ENCODE measurements at places on chromosomes 4 and X.

- no peak for DNase-seq
Measured at GRCh38 chr4:111630705-111631104, 514.5 kb upstream of the FAM241A start.

- DNase-seq = no peak
Measured at GRCh38 chr4:103075435-103075893, 1.1 kb downstream of the SLC9B2 start.

- no peak for DNase-seq
Measured at GRCh38 chrX:8484360-8484949, 19.8 kb downstream of the VCX3B start.

GRCh38 chrX:150167482-150168324 is 195.4 kb upstream of the MAMLD1 start:
- DNase-seq = peak; percentile 32

GRCh38 chr4:169399976-169400767 is 129.4 kb upstream of the SH3RF1 start:
- DNase-seq = no peak

DNA sequence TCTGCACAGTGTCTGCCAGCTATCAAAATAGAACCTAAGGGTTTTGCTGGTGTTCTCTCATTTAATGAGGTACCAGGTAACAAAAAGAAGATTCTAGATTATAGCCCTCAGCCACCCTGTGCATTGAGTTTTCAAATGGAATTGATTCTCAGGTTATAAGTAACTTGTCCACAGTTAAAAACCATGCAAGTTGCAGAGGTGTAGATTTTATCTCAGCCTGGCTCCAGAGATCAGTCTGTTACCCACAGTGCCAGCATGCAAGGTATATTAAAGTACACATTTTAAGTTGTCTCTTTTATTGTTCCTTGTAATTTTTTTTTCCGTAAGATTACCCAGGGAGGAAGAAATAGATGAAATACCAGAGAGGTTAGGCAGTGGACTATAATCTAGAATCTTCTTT is 59.7 kb downstream of the RAPGEF2 start:
- DNase-seq = no peak

GRCh38 chr4:185445209-185445608 is 19.4 kb upstream of the UFSP2 start:
- DNase-seq = no peak

GRCh38 chr4:80138551-80139538 is 58.5 kb upstream of the PRDM8 start:
- DNase-seq = no peak

- no peak for DNase-seq
Measured at GRCh38 chr4:158459085-158459820, 62.4 kb upstream of the RXFP1 start.

- no peak for DNase-seq
Measured at GRCh38 chr4:82432596-82432995, 2.2 kb downstream of the ENOPH1 start.

DNA sequence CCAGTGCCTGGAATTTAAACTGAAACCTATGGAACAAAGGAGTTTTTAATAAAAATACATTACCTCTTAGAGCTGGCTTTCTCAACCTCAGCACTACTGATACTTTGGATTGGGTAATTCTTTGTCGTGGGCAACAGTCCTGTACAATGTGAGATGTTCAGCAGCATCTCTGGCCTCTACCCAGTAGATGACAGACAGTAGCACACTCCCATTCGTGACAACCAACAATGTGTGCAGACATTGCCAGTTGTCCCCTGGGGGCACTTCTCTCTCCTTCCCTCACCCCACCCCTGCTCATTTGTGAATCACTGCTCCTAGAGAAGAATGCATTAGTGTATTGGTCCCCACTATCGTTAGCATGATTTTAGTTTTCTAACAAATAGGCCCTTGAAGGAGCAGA is 16.2 kb downstream of the GPAT3 start:
- DNase-seq = no peak

GRCh38 chrX:101685923-101686322 is 26.3 kb upstream of the ARMCX2 start:
- DNase-seq = no peak

DNA sequence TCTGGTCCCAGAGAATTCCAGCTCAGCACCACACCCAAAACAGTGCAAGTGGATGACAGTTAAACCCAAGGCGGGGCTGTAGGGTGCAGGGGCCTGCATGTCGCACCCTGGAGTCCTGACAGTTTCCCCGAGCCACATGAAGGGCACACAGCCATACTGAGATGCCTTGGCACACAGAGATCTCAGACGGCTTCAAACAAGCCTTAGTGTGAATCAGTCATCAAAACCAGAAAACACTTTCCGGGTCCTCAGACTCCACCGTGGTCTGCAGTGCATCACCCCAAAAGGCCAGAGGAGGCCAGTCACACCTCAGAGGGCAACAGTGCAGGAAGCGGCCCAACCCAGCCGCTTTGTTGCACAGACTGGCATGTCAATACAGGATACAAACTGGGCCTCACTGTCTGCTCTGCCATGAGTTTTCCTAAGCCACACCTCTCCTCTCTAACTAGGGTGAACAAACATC is 64.6 kb upstream of the ENPP6 start:
- DNase-seq = no peak

GRCh38 chr4:140049024-140049848 is 104.7 kb downstream of the MAML3 start:
- DNase-seq = no peak

DNA sequence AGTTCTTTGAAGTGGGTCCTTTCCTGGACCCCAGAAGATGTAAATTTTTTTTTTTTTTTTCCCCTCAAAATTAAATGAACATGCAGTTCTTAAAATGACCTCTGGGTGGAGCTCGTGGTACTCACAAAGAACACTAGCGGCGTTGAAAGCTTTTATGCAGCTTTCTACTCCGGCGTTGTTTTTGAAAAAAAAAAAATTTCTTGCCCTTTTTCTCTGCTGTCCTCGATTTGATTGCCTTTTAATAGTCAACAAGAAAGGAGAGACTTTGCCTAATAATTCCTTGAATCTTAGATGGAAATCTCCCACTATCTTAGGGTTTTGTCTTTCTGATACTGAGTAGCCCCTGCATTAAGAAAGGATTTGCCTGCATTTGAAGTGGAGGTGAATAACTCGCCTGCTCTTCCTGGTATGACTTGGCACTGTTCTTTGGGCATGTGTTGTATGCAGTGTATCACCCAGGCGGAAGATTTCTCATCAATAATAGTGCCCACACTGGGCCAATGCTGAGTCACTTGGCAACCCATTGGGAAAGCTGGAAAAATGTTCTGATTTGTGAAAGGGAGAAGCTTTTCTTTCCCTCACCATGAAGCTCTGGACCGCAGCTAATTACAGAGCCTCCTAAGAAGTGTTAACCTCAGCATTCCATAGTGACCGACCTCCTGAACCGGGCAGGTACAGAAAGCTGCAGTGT is 104.0 kb downstream of the PHEX start:
- DNase-seq = no peak

GRCh38 chr4:93756101-93756500 is 72.5 kb upstream of the ATOH1 start:
- DNase-seq = no peak
